Right cardiac atrium (tissue), 5 donors: ENCODE measurements at places on chromosomes 5 and 9. TPM values are rescaled to one million over a fixed set of nuclear protein-coding genes. Genes with fewer than 3 reads are reported as not detected.

DOCK2 gene
- 1.00 TPM for polyA plus RNA-seq

WNT8A gene
- polyA plus RNA-seq: not detected

OMD gene
- polyA plus RNA-seq: 11.7 TPM

ECSCR gene
- polyA plus RNA-seq: 25.3 TPM
